ENCODE measurements at places on chromosomes 11 and 22.
A peak's percentile ranks its signal among the peaks of the same experiment; 100 is the strongest.

- DNase-seq, result no peak
Observed at GRCh38 chr11:83687787-83688186, 401.6 kb upstream of the CCDC90B start.

- DNase-seq, result no peak
Observed at GRCh38 chr22:41368543-41369423, 13.0 kb upstream of the TEF start.

DNA sequence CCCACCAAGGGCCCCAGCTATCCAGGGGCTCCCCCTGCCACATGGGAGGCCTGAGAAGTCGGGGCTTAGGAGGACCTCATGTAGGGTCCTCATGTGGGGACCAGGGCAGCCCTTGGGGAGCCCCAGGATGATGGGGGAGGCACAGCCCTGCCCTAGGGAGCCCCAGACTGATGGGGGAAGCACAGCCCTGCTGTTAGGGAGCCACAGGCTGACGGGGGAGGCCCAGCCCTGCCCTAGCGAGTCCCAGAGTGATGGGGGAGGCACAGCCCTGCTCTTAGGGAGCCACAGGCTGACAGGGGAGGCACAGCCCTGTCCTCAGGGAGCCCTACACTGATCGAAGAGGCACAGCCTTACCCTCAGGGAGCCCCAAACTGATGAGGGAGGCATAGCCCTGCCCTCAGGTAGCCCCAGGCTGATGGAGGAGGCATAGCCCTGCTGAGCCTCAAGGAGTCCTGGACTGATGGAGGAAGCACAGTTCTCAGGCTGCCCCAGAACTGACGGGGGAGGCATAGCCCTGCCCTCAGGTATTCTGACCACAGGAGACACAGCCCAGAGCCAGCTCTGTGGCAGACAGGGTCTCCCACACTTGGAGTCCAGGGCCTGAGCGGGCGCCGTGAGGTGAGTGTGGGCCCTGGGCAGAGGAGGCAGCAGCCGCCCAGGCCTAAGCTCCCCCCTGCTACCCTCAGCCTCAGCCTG, 10.8 kb downstream of the PRR33 start:
- no peak for DNase-seq

- DNase-seq, result peak; percentile 66
Observed at GRCh38 chr22:45994491-45995404, 17.8 kb upstream of the WNT7B start.

- DNase-seq, result no peak
Observed at GRCh38 chr22:38728871-38729796, 23.4 kb downstream of the GTPBP1 start.

DNA sequence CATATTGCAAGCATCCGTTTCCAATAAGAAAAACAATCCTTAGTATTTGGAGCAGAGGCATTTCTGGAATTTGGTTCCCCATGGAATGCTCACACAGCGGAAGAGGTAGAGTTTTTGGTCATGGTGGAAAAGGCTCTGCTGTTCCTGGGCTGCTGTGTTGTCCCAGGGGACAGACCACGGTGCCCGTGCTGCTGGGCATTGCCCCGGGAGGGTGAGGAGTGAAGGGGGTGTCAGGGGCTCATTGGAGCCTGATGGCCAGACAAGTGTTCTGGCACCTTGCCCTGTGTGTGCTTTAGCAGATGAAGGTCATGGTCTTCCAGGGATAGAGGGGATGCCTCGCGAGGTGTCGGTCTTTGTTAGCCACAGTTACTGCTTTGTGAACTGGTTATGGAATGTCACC, 61.2 kb downstream of the MPPED1 start:
- DNase-seq, result no peak

- no peak for DNase-seq
Observed at GRCh38 chr11:92556431-92556830, 331.8 kb downstream of the FAT3 start.

DNA sequence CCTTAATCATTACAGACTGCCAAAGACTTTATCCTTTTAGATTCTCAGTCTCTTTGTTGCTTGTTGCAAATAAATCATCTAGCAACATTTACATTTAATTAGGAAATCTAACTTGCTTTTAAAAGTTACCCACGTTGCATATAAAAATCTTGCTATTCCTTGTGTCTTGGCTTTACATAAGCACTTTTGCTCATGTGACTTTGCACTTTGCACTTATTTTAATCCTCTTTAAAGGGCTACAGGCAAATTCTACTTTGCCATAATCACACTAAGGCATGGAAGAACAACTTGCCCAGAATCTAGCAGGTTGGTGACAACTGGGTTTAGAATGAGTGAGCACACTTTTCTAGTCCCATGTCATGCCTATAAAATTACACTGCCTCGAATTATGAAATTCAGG, 25.9 kb downstream of the PRRG4 start:
- DNase-seq, result no peak

DNA sequence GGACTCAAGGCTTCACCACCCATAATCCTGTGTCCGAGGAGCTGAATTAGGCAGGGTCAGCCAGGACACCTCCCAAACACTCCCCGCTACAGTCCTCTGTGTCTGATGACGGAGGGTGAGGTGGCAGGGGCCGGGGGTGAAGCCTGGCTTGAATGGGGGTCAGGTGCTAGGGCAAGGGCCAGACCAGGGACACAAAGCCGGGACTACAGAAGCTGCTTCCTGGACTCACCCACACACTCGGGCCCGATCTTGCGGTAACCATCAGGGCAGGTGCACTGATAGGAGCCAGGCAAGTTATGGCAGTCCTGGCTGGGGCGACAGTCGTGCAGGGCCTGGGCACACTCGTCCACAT, 2.3 kb downstream of the EFEMP2 start:
- DNase-seq, result no peak

- no peak for DNase-seq
Observed at GRCh38 chr11:76426660-76427059, 18.2 kb upstream of the EMSY start.

GRCh38 chr22:35170716-35171697, 86.3 kb upstream of the HMGXB4 start:
- no peak for DNase-seq

DNA sequence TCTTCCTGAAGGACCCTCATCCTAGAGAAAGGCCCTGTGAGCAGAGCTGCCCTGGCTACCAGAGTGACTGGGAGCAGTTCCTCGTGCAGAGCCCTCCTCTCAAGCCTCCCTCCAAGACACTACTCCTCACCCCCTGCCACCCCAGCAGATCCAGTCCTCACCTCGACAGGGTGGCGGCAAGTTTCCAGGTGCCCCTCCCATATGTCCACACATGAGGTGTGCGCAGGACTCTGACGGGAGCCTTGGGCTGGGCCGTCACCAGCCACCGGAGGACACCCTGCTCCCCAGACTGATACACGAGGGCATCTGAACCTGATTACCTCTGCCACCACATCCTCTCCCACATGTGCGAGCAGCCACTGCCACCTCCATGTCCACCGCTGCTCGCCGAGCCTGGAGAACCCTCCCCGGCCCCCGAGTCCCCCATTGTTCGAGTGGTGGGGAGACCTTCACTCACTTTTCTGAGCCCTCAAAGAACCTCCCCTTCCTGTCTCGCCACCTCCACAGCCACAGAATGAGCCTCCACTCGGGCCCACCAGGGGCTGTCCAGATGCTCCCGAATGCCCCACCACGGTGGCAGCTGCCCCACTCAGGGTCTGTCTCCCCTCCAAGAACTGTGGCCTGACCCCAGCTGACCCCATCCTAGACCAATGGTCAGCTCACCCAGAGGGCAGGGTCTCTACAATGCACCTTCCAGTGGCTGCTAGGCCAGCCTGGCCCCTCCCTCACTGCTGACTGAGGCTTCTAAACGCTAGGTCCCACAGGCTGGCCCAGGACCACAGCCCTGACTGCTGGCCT, 62.5 kb downstream of the DGCR2 start:
- no peak for DNase-seq

DNA sequence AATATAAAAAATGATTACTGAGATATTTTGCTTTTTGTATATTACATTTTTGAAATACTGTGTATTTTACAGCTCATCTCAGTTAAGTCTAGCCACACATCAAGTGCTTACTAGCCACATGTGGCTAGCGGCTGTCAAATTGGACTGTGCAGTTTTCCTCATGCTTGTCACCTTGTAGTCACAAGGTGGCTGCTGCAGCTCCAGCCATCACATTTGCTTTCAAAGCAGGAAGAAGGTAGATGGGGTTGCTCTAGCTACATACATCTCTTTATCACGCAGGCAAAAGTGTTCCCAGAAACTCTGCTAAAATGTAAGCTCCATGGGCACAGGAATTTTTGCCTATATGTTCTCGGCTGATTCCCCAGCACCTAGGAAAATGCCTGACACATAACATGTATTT, 61.5 kb downstream of the MICAL2 start:
- no peak for DNase-seq

- no peak for DNase-seq
Observed at GRCh38 chr11:14773755-14774154, 118.3 kb downstream of the CYP2R1 start.

- DNase-seq, result peak; percentile 38
Observed at GRCh38 chr11:117426297-117426685, 98.6 kb downstream of the CEP164 start.

DNA sequence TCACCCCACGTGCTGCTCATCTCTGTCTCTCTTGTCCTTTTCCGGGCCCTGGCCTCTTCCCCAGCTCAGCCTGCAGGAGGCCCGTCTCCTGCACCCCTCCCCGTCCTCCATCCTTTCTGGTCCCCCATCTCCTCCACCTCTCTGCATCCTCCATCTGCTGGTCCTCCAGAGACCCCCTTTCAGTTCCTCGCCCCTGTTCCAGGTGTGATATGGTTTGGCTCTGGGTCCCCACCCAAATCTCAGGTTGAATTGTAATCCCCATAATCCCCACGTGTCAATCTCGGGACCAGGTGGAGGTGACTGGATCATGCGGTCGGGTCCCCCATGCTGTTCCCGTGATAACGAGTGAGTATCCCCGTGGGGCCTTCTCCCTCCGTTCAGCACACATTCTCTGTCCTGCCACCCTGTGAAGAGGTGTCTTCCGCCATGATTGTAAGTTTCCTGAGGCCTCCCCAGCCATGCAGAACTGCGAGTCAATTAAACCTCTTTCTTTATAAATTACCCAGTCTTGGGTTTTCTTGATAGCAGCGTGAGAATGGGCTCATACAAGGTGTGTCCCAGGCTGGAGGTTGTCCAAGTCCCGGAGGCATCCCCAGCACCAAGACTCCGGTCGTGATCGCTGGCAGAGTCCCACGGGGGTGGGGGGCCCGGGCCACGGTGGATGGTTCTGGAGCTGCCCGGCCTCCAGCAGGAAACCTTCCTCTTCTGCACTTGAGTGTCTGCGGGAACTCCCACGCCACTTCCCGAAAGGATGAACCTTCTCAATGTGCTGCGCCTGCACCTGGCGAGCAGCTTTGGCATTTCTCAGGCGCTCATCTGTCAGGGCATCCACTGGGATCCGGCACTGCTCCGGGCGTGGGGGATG, 29.0 kb upstream of the TOLLIP start:
- DNase-seq, result no peak

GRCh38 chr11:123388640-123389039, 41.4 kb upstream of the GRAMD1B start:
- DNase-seq, result no peak

GRCh38 chr11:57461841-57462489, 1.6 kb downstream of the RTN4RL2 start:
- no peak for DNase-seq

DNA sequence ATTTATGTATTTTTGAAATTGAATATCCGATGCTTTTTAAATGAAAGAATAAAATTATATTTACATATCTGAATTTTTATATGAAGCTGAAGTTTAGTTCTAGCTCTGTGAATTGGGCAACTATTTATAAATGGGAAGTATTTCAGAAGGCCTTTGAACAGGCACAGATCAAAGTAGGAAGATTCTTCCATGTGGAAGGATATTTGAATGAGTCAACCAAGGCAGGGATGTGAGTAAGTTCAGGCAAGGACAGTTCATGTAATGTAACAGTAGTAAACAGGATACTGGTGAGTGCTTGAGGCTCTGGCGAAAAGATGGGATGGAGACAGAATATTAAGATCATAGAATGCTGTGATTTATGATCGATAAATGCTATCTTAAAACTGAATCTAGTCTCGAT, 417.8 kb upstream of the CCDC179 start:
- DNase-seq, result no peak

DNA sequence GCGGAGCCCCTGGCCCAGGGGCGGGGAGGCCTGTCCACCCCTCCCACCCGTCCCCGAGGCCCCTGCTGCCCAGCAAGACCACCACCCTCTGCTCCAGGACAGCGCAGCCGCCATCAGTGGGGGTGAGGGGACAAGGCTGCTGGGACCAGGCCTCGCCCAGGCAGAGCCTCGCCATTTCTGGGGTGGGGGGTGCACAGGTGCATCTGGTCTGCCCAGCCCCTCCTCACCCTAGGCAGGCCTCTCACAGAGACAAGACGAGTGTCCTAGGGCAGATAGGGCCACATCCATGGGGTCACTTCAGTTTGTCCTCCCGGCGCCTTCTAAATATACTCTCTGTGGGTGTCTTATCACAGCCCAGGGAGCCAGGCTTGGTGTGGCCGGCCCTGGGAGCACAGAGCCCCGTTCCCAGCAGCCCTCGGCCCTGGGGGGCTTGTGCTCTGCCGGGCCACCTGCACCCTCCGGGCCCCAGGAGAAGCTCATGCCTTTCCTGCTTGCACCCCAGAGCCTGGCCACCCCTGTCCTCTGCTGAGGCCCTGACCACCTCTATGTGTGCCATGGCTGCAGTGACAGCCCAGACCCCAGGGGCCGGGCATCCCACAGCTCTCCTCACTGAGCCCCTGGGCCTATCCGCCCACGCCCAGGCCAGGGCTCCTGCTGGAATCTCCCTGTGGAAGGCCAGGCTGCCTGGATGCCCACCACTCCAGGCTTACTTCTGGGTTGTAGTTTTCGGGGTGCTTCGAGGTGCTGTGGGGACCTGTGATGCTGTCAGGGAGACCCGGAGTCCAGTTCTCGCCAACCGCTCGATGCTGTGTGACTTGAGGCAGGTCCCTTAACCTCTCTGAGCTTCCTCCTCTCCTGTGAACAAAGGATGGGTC, 70.8 kb downstream of the KCNQ1 start:
- DNase-seq, result no peak

DNA sequence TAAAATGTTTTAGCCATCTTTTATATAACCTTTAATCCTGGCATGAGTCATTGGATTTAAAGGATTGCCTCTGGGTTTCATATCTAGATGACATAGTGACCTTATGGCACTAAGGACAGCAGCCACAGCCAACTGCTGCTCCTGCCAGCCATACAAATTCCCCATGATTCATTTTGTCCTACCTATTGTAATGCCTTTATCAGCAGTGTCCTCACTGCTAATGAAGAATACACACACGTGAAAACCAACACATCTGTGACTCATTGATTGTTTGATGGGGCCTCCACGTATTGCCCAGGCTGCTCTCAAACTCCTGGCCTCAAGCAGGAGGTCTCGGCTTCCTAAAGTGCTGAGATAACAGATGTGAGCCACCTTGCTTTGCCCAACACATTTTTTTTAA, 1.8 kb downstream of the LDHAL6A start:
- DNase-seq, result no peak

GRCh38 chr11:57338142-57338541, at the start of gene P2RX3:
TSS of gene P2RX3 (plus strand) at chr11:57338352. CDS start at chr11:57338551, 199 bp downstream.
- no peak for DNase-seq

Data from stimulated activated CD8-positive, alpha-beta memory T cell treated with anti-CD3 and anti-CD28 coated beads, Interleukin-4, amount 100 ng/mL, for 1 hour (primary cell).